ENCODE measurements at places on chromosomes 12 and 14. TPM values are rescaled to one million over a fixed set of nuclear protein-coding genes. Genes with fewer than 3 reads are reported as not detected.

Gene FOS
- total RNA-seq = 160 TPM

Gene OR4E2
- total RNA-seq = not detected

GRCh38 chr12:83827860-83828259, 1084.7 kb downstream of the SLC6A15 start:
- DNase-seq = no peak

GRCh38 chr14:99187858-99188257, 84.1 kb downstream of the BCL11B start:
- no peak for DNase-seq

Gene HCAR2
- 4.4 TPM for total RNA-seq

- no peak for DNase-seq
Observed at GRCh38 chr14:55718551-55718950, 138.5 kb downstream of the KTN1 start.

Gene STAB2
- 0.91 TPM for total RNA-seq

All from left cardiac atrium (tissue), 4 donors.